ENCODE measurements at places on chromosomes 16 and 17.
A peak's percentile ranks its signal among the peaks of the same experiment; 100 is the strongest.

DNA sequence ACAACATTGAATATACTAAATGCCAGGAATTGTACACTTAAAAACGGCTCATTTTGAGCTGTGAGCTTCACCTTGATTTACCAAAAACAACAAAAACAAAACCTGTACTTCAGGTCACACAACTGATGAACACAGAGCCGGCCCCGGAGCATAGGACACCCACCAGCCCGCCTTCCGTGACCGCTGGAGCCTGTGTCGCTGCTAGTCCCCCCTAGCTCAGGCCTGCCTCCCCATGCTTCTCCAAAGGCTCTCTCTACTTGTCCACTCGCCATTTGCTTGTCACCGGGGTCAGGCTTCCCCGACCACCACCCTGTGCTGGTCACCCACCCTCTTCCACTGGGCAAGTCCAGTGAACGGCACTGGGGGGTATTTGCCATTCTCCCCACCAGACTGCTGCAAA lies 113.8 kb upstream of the TNRC6C start:
- DNase-seq: no peak

DNA sequence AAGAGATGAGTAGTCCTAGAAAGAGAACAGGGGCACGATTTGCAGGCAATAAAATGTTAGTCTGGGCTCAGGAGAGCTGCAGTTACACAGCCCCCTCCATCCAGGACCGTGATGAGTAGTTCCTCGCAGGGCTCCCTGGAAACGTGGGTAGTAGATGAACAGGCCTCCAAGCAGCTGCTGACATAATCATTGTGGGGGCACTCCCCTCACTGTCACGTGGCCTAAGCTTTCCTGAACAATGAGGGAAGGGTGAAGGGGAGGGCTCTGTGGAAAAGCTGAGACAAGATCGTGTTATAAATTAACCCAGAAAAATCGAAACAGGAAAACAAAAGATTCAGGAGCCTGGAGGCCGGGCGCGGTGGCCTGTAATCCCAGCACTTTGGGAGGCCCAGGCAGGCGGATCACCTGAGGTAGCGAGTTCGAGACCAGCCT lies 1.3 kb upstream of the PER1 start:
- DNase-seq: no peak

- no peak for DNase-seq
Measured at GRCh38 chr17:40072040-40072734, 9.4 kb downstream of the THRA start.

GRCh38 chr16:46932802-46933201 lies 40.7 kb downstream of the DNAJA2 start:
- DNase-seq: peak; percentile 73

DNA sequence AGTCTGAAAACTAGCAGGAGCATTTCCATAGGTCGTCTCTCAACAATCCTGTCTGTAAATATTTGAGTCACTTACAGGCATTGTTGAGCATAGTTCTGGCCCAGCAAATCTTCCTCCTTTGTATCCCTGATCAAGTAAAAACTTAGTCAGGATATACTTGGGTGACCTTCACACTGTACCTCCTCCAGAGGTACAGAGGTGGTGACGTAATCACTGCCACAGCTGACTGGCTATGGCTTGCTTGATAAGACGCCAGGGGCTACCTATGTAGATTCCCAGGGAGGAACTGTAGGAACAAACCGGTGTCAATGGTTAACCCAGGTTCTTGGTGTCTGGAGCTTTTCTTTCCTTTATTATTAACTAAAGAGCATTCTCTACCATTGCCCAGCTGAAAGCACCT lies at the start of gene KCNJ16:
TSS of gene KCNJ16 (plus strand) at position 270 of the 400 bp plus-strand sequence. CDS start 56,863 bp downstream, outside the sequence.
- DNase-seq: no peak

- DNase-seq: peak; percentile 67
Measured at GRCh38 chr16:5056352-5056751, 9.4 kb downstream of the C16orf89 start.

- no peak for DNase-seq
Measured at GRCh38 chr16:82177555-82177954, 7.5 kb upstream of the MPHOSPH6 start.

DNA sequence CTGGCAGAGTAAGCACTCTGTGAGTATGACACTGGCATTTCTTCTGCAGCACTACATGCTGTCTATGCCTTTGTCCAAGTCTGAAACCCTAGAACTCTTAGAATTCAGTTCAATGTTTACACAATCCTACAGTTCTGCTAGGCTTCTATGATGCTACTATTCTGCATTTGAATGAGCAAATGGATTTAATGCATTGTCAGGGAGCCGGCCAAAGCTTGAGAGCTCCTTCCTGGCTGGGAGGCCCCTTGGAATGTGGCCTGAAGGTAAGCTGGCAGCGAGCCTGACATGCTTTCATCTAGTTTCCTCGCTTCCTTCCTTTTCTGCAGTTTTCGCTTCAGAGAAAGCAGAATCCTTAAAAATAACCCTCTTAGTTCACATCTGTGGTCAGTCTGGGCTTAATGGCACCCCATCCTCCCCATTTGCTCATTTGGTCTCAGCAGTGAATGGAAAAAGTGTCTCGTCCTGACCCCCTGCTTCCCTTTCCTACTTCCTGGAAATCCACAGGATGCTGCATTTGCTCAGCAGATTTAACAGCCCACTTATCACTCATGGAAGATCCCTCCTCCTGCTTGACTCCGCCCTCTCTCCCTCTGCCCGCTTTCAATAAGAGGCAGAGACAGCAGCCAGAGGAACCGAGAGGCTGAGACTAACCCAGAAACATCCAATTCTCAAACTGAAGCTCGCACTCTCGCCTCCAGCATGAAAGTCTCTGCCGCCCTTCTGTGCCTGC lies at the start of gene CCL2:
TSS of gene CCL2 (plus strand) at position 635 of the 730 bp plus-strand sequence. CDS start at position 700, 65 bp downstream.
- no peak for DNase-seq

GRCh38 chr17:75803883-75804282 lies 19.3 kb downstream of the UNK start:
- DNase-seq: no peak

- DNase-seq: no peak
Measured at GRCh38 chr16:49282690-49283375, 1.2 kb upstream of the CBLN1 start.

- DNase-seq: no peak
Measured at GRCh38 chr17:72432143-72432621, 311.4 kb downstream of the SOX9 start.

- no peak for DNase-seq
Measured at GRCh38 chr16:79659344-79659743, 58.8 kb upstream of the MAF start.

DNA sequence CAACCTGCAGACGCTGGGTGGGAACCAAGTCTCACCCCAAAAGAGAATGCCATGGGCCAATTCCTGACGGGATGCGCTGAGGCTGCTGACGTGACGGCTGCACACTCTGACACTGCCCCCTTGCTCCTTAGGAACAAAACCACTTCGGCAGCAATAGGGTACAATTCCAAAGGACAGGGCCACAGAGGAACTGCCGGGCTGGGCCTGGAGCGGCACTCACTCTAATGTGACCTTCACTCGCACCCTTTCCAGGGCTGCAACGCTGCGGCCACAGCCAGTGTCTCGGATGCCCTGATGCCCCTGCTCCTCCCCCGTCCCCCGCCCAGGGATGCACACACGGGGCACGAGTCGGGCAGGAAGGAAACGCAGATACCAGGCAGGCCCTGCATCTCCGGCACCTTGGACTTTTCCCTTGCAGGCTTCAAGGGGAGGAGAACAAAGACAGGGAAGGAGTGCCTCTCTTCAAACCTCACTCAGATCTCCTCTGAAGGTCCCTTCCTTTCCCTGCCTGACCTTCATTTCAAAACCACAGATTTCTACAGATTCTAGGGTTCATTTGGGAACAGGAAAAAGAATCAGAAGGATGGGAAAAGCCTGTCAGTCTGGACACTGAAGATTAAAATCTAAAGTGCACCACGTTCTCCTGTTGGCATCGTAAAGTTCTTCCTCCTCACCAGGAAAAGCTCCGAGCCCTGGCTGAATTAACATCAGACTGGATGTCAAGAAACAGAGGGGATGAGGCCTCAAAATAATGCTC lies 2.3 kb downstream of the PITPNA start:
- no peak for DNase-seq

DNA sequence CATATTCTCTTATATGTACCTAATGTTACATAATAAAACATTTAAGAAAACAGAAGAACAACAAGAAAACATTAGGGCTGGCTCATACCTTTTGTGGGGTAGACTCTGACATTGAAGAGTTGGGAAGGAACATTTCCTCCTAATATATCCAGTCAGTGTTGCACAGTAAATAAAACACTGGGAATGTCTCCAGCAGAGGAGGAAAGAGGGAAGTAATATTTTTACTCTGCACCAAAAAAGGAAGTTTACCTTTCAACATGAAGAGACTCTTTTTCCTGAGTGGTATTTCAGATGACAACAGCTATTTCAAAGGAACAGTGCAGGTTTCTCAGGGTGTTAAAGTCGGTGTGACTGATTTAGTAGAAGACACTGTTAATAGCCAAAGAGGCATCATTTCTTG lies 31.9 kb downstream of the EPN2 start:
- DNase-seq: no peak

Measured in germinal center (tissue), 1 donor.